IgD-negative memory B cell (primary cell): ENCODE measurements at places on chromosomes 16 and 17. TPM values are rescaled to one million over a fixed set of nuclear protein-coding genes. Genes with fewer than 3 reads are reported as not detected.

The WNT3 gene
- polyA plus RNA-seq: 0.14 TPM

The SMCR8 gene
- 5.2 TPM for polyA plus RNA-seq

The PIPOX gene
- 0.15 TPM for polyA plus RNA-seq

The SRL gene
- not detected for polyA plus RNA-seq

The SLC5A11 gene
- 0.13 TPM for polyA plus RNA-seq

The CACNG3 gene
- not detected for polyA plus RNA-seq

The MPV17L gene
- 0.04 TPM for polyA plus RNA-seq

The ITGAD gene
- polyA plus RNA-seq: not detected

The LITAFD gene
- polyA plus RNA-seq: not detected

The ITGAX gene
- 6.2 TPM for polyA plus RNA-seq

The TNFRSF13B gene
- polyA plus RNA-seq: 224 TPM

The CFDP1 gene
- polyA plus RNA-seq: 31.5 TPM

The AKAP10 gene
- polyA plus RNA-seq: 26.7 TPM

The C16orf95 gene
- 1.0 TPM for polyA plus RNA-seq

The CD300E gene
- polyA plus RNA-seq: 0.11 TPM

The C16orf54 gene
- polyA plus RNA-seq: 50.6 TPM
